Kidney (tissue), 22 donors: ENCODE measurements at places on chromosomes 1 and 21. TPM values are rescaled to one million over a fixed set of nuclear protein-coding genes. Genes with fewer than 3 reads are reported as not detected.

DNA sequence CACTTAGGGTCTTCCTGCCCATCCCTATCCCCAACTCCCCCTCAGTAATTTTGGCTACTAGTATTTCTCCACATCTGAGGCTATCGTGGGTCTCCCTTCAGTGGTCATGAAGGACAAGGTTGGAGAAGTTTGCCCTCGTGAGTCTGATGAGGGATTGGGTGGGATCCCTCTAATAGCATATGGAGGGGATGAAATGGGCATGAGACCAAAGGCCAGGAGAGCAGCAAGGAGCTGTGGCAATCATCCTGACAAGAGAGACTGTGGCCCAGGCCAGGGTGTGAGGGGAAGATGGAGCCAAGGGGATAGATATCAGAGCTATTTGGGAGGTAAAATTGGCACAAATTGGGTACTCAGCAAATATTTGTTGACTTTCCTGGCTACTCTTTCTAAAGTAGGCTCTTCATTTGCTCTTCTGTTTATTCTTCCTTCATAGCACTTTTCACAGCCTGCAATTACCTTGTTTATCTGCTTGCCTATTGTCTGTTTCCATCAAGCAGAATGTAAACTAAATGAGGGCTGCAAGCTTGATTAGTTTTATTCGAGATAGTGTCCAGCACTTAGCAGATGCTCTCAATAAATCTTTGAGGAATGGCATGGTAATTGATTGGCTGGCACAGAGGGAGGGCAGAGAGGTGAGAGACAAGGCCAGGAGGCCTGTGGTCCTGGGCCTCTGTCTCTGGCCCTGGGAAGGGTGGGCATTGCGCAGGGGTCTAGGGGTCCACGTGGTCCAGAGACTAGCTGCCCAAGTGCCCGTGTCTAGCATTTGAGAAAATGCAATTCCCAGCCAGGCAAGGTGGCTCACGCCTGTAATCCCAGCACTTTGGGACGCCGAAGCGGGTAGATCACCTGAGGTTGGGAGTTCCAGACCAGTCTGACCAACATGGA is 1.5 kb upstream of the PLK3 start:
- no peak for DNase-seq

KLHDC8A gene
- not detected for total RNA-seq

TMEM81 gene
- 1.7 TPM for total RNA-seq

PEF1 gene
- total RNA-seq: 69.0 TPM

DNA sequence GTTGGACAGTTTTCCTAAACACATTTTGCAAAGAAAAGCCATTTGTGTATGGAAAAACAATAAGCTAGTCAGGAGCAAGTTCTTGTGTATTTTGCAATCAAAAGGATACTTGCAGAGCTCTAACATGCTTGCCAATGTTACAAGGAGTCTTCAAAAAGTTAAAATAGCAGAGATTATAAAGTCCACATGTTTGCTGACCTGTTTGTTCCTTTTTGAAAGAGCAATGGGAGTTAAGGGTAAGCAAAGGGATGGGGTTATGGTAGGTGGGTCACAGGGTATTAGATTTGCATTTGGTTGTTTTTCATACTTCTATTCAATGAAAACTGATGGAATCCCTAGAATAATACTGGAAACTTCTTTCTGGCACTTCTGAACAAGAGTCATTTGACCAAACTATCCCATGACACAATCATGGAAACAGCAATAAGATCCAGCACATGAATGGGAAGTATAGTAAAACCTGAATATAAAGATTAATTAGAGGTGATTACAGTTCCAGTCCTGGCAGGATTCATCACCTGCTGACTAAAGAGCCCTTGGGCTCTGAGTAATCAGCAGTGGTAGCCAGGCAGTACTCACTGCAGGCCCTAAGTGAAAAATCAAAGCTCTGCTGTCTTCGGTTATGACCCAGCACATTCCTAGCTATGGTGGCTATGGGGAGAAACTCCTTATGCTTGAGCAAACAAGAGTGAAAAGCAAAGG is 27.1 kb upstream of the ZC3H11B start:
- DNase-seq: no peak

DNA sequence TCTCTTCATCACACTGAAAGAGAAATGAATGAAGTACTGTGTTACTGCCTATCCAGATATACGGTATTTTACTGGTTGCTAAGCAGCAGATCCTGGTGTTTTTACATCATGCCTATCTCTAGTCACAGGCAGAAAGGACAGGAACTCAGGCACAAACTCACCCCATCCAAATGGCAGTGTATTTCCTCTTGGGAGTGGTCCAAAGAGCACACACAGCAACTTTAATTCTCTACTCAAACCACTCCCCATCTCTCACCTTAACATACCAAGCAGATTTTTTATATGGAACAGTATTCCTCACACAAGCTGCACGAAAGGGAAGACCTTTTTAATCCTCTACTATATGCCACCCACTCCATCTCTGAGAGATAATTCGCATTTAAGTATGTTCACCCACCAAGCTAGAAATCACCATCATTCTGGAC is 27.3 kb downstream of the EIF4G3 start:
- DNase-seq: no peak

ALX3 gene
- not detected for total RNA-seq
